ENCODE measurements at places on chromosomes 4 and X. TPM values are rescaled to one million over a fixed set of nuclear protein-coding genes. Genes with fewer than 3 reads are reported as not detected.
A peak's percentile ranks its signal among the peaks of the same experiment; 100 is the strongest.

- peak; percentile 90 for DNase-seq
Observed at GRCh38 chrX:71618303-71618721, at the start of gene CXCR3. Gene CXCR3 (minus strand): TSS chrX:71618511. CDS start chrX:71618449, 62 bp downstream.

DNA sequence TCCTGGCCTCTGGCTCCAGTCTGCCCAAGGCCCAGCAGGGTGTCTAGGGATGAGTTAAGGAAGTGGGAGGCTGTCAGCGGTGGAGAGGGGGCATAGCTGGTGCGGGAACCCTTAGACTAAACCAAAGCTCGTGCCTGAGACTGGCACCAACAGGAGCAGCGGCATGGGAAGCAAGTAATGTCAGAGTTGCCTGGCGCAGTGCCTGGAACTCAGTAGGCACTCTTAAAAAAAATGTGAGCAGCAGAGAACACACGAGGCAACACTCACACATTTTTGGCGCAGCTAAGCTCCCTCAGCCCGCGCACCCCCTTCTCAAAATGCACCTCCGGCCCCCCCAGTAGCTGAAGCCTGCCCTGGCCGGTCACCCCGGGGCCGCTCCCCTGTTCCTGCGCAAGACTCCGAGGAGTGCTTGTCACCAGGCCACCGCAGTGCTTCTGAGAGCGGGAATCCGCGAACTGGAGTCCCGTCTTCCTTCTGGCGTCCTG is 583 bp downstream of the GABRE start:
- DNase-seq = no peak

DNA sequence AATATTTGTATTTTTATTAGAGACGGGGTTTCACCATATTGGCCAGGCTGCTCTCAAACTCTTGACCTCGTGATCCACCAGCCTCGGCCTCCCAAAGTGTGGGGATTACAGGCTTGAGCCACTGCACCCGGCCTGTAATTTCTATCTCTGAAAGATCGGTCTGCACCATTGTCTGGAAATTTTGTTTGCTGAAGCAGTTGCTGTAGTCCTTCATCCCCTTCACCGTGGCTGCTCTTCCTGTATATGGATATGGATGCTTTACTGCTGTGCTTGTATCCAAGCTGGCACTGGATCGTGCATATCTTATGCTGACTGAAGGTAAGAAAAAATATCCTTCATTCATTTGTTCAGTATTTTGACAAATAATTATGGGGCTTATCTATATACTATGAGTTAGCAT is 338.4 kb upstream of the GNPDA2 start:
- DNase-seq = no peak

- no peak for DNase-seq
Observed at GRCh38 chr4:184122631-184123408, 94.9 kb downstream of the ENPP6 start.

Gene ARR3
- total RNA-seq = not detected

Gene HSFX2
- total RNA-seq = 0.23 TPM

Gene LRIT3
- 0.23 TPM for total RNA-seq

- no peak for DNase-seq
Observed at GRCh38 chrX:38275615-38276014, 51.7 kb downstream of the RPGR start.

Gene ARX
- total RNA-seq = not detected

GRCh38 chr4:57070461-57070860 is 39.7 kb downstream of the IGFBP7 start:
- no peak for DNase-seq

- peak; percentile 52 for DNase-seq
Observed at GRCh38 chrX:56232221-56233082, at the start of gene KLF8. Gene KLF8 (plus strand): TSS chrX:56232356. CDS start chrX:56233335, 979 bp downstream.

Gene ZNF711
- 0.26 TPM for total RNA-seq

Gene AFF1
- 42.3 TPM for total RNA-seq

- no peak for DNase-seq
Observed at GRCh38 chr4:59655996-59656395, 1544.1 kb upstream of the ADGRL3 start.

- DNase-seq = no peak
Observed at GRCh38 chr4:7193030-7193958, 956 bp downstream of the SORCS2 start.

DNA sequence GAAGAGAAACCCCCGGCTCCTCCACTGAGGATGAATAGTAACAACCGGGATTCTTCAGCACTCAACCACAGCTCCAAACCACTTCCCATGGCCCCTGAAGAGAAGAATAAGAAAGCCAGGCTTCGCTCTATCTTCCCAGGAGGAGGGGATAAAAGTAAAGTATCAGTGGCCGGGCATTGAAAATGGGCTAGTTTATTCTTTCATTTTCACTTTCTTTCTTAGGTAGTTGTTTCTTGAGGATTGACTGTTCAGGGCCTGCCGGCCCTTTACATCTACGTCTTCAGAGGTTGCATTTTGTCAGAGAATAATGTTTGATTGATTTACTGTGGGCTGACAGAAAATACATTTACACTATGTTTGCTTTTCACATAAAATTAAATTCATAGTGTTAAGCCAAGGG is 27.1 kb downstream of the PAK3 start:
- peak; percentile 40 for DNase-seq

- DNase-seq = no peak
Observed at GRCh38 chrX:145818186-145819113, 821 bp downstream of the SLITRK2 start.

GRCh38 chrX:40573763-40574162 is 7.0 kb upstream of the ATP6AP2 start:
- peak; percentile 58 for DNase-seq

Gene GPR173
- not detected for total RNA-seq

DNA sequence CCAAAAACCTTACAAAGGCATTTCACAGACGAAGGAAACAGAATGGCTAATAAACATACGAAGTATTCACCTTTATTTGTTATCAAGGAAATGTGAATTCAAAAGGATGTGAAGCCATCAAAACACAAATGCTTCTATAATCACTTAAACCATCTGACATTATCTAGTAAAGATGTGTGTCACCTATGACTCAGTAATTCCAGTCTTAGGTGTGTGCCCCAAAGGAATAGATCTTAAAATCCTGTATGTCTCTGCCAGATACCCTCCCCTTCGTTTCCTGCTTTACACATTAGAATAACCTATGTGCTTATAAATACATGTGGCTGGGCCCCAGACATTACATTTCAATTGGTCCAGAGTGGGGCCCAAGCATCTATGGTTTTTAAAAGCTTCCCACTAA is 41.8 kb upstream of the CEP135 start:
- no peak for DNase-seq

Gene EREG
- total RNA-seq = not detected

Gene L1CAM
- 4.9 TPM for total RNA-seq

GRCh38 chr4:158781963-158782362 is 13.1 kb downstream of the FNIP2 start:
- DNase-seq = no peak

GRCh38 chr4:20313237-20314030 is 61.7 kb downstream of the SLIT2 start:
- DNase-seq = no peak

GRCh38 chr4:102584091-102584490 is 82.9 kb downstream of the NFKB1 start:
- no peak for DNase-seq

Gene FAM47E
- not detected for total RNA-seq

DNA sequence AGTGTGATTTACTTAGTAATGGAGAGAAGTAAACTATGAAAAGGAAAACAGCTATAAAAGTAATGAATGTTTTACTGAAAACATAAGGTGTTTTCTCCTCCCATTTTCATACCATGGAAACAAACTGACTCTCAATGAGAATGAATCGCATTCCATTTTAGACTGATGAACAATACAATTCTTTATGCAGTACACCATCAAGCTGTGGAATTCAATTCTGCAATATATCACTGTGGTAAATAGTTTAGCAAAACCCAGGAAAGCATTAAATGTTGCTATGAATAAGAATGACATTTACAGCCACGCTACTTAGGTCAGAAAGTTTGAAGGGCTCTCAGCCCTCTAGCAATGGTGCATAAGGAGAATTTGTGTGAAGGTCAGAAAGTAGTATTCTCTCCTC is 7.4 kb downstream of the DCAF8L2 start:
- no peak for DNase-seq

Measured in activated CD8-positive, alpha-beta memory T cell treated with anti-CD3 and anti-CD28 coated beads, Interleukin-2, amount 10 ng/mL, durations not matched to agents 7 days and 5 days (primary cell).